NB4 (cell line): ENCODE measurements at places on chromosomes 3 and 15.

DNA sequence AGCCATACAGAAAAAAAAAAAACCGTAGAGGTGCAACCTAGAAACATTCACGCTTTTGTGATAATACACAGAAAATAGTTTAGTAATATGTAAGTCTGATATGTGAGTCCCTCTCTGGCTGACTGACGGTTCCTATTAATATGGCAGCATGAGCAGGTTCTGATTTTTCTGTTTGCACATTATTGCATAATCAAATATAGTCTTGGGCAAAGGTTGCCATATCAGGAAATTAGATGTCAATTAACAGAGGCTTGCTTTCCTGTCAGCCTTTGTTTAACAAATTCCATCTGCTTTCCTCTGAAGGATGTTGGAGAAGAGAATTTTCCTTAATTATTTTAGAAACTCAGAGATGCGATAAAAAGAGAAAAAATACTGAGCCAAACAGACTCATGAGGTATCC is 14.8 kb downstream of the GABRB3 start:
- no peak for DNase-seq

DNA sequence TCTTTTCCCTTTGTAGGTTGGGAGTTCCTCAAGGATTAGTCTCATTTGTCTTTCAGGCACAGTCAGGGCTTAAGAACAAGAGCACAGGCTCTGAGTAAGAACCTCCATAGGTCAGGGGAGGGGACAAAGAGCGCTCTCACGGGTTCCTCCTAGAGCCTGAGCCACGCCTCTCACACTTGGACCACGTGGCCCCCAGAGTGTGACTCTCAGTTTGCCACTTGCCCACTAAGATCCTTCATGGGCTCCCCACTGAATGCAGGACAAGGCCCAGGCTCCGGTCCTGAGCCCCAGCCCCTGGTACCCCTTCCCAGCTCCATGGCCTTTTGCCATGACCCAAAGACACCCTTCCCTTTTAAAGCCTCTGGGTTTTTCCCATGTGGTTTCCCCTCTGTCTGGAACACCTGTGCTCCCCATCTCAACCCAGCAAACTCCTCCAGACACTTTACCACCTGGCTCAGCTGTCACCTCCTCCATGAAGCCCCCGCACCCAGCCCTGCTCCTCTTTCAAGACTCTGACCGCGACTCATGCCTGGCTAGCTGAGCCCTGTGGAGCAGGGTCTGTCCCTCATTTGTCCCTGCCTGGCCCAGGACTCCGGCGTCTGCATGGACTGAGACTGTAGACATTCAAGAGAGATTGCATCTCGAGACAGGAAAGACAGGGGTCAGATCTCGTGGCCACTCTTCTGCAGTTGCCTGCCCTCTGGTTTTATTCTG is 32.7 kb downstream of the IQSEC1 start:
- no peak for DNase-seq

DNA sequence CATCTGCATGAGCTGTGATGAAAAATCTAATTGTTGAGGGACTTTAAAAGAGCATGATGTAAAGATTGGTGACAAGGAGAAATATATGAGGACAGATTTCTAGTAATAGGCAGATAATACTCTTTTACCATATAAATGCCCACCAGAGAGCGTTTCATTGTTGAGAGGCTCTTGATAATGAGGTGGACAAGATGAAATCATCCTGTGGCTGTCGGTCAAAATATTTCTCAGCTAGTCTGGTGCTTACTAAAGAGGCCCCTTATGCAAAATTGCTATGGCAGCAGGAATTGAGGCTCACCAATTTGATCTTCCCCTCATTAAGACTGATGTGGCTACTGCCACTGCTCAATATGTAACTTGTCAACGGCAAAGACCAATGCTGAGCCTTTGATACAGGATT is 225.0 kb upstream of the RASGRP1 start:
- no peak for DNase-seq

GRCh38 chr15:73812806-73813465 is 59.8 kb upstream of the INSYN1 start:
- no peak for DNase-seq

- no peak for DNase-seq
These were observed 646.2 kb downstream of the NTRK3 start for GRCh38 chr15:87610366-87610765.

- no peak for DNase-seq
These were observed 181.3 kb upstream of the CTDSPL start for GRCh38 chr3:37680401-37680800.

- DNase-seq = peak; percentile 57
These were observed 143.4 kb upstream of the RASGRP1 start for GRCh38 chr15:38707802-38708671.

DNA sequence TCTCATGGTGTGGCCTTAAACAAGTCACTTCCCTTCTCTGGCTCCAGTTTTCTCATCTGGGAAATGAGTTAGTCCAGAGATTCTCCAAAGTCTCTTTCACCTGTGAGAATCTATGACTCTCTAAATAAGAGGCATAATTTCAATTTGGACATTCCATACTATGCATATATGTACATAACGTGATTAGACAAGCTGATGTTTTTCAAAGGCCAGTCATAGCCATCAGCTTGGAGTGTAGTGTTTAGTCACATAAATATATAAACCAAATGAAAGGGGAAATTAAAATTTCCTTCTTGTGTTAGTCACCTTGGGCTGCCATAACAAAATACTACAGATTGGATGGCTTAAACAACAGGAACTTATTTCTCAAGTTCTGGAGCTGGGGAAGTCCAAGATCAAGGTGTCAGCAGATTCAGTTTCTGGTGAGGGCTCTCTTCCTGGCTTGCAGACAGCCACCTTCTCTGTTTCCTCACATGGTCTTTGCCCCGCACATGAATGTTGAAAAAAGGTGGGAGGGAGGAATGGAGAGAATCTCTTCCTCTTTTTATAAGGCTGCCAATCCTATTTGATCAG is 19.4 kb downstream of the TMEM41A start:
- DNase-seq = no peak
